Astrocyte of the spinal cord (primary cell): ENCODE measurements at places on chromosomes 13 and 19.
A peak's percentile ranks its signal among the peaks of the same experiment; 100 is the strongest.

GRCh38 chr19:46618670-46619231 is 6.1 kb downstream of the PTGIR start:
- DNase-seq = no peak

GRCh38 chr13:111859354-111860230 is 207.4 kb upstream of the SOX1 start:
- DNase-seq = no peak

DNA sequence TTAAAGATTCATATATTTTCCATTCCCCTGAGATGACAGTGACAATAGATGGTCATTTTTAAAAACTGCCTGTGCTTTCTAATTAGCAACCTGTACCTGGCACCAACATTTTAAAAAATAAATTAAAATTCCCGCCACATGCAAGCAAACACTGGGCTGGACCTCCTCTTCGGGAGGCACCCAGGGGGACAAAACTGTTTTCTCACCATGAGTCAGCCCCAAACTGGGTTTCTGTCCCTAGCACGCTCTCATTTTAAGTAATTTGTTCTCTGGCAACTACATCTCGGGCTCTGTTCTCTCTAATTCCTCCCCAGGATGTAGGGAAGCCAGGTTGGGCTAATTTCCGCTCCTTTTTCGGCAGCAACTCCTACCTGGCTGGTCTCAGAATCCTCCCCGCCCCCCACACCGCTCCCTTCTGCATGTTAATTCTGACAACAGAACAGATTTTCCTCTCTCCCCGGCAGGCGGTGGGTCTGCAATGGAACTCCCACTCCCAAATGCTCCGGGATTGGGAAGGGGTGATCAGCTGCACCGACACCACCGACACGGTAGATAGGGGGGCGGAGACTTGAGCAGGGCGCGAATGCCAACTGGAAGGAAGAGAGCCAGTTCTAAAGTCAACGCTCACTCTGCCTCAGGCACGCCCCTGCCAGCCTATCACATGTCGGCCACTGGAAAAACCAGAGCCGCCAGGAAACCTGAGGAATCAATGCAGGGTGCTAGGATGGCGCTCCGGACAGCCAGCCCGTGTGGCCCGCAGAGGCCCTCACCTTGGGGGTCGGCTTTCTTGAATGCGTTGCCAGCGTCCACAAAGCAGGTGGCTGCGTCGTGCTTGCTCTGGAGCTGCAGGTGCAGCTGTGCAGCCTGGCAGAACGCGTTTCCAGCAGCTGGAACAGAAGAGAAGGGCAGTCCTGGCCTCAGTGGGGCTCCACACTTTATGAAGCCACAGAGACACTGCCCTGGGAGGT is 14.7 kb downstream of the NAPA start:
- DNase-seq = no peak

DNA sequence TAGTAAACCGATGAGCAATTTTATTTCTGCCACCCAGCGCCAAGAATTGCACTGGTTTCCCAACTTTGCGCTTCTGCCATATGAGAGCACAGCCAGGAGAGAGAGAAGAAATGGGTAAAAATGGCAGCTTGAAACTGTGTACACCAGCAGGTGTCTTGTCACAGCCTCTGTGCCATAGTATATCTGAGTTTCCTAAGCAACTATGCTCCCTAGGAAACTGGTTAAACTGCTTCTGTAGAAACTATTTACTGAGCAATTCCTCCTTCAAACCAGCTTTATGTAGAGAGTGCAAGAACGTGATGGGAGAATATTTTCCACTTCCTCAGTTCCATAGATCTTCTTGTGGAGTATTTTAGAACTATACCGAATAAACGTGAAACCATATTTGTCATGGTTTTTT is 1361.3 kb downstream of the PCDH9 start:
- no peak for DNase-seq

- peak; percentile 38 for DNase-seq
Measured at GRCh38 chr13:94860981-94861407, 148.6 kb upstream of the SOX21 start.

- DNase-seq = peak; percentile 17
Measured at GRCh38 chr13:49454388-49455006, 10.4 kb downstream of the SETDB2 start.

DNA sequence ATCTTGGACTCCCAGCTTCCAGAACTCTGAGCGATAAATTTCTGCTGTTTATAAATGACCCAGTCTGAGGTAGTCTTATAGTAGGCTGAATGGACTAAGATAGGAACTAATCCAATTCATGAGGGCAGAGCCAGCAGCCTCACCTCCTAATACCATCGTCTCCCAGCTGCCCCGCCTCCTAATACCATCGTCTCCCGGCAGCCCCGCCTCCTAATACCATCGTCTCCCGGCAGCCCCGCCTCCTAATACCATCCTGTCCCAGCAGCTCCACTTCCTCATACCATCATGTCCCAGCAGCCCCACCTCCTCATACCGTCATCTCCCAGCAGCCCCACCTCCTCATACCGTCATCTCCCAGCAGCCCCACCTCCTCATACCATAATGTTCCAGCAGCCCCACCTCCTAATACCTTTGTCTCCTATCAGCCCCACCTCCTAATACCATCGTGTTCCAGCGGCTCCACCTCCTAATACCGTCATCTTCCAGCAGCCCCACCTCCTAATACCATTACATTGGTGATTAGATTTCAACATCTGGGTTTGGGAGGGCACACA is 2.4 kb upstream of the ARGLU1 start:
- DNase-seq = no peak
